AG09319 (cell line): ENCODE measurements at places on chromosomes 4 and X.

GRCh38 chr4:58175024-58175423 is 1064.8 kb upstream of the IGFBP7 start:
- no peak for DNase-seq

GRCh38 chr4:85747882-85748491 is 273.0 kb downstream of the ARHGAP24 start:
- peak; percentile 57 for DNase-seq

- no peak for DNase-seq
Observed at GRCh38 chrX:18598413-18598812, 73.5 kb downstream of the RS1 start.

GRCh38 chrX:137431693-137432488 is 134.0 kb upstream of the ZIC3 start:
- no peak for DNase-seq

- DNase-seq: no peak
Observed at GRCh38 chr4:186190581-186191199, 677 bp upstream of the CYP4V2 start.

DNA sequence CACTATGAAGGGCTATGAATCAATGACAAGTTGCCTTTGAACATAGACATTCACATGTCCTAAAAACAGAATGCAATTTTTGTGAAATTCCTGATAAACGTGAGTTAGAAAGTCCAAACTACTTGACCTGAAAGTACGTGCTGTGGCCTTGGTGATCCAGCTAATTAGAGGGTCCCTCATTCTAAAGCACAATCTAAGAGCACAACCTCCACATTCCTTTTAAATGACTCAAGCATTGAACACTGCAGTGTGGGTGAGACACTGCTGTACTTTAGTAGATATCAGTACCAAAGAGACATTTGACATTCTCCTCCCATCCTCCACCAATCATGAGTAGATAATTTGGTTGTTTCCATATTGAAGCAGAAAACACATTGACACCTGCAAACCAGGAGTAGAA is 73.5 kb downstream of the FAM47B start:
- DNase-seq: no peak

DNA sequence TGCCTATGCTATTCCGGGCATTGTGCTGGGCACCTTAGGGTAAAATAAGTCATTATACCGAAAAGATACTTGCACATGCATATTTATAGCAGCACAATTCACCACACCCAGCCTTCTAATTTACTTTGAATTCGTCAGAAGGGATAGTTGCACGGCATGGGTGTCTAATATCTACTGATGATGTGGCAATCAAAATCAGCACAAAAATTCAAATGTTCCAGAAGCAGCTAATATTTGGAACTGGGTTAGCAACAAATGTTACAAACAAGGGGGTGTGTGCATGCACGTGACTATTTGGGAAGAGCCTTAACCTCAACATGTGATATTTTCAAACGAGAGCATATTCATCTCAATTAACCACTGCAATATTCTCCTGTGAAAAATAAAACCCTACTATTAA is 79.7 kb upstream of the PRSS48 start:
- DNase-seq: peak; percentile 69

- DNase-seq: no peak
Observed at GRCh38 chr4:162241857-162242256, 78.1 kb upstream of the FSTL5 start.

DNA sequence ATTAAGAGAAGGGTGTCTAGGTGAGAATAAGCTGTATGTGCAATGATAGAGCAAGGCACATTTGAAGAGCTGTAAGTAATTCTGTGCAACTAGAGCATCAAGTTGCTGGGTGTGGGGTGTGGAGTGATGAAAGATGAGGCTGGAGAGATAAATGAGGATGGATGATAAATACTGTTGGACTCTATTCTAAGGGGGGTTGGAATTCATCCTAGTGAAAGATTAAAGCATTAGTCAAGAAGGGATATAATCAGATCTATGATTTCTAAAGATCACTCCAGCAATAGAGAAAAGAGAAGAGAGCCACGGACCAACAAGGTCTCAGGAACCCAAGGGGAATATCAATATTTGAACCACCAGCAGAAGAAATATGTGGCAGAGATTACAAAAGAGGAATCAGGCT is 415.0 kb upstream of the RPS6KA3 start:
- no peak for DNase-seq

DNA sequence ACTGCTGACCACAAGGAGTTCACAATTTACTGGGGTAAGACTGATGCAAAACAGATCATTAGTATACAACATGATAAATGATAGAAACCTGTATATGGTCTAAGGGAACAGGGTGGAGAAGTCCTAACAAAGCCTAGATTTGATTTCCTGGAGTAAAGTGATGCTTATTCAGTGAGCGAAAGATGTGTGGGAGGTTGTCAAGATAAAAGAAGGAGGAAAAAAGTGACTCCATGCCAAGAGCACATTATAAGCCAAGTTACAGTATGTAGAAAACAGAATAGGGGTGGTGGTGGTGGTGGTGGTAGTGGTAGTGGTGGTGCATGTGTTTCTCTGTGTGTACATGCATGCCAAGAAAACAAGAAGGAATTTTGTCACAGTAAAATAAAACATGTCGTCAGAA is 325.2 kb downstream of the MAPK10 start:
- DNase-seq: no peak

DNA sequence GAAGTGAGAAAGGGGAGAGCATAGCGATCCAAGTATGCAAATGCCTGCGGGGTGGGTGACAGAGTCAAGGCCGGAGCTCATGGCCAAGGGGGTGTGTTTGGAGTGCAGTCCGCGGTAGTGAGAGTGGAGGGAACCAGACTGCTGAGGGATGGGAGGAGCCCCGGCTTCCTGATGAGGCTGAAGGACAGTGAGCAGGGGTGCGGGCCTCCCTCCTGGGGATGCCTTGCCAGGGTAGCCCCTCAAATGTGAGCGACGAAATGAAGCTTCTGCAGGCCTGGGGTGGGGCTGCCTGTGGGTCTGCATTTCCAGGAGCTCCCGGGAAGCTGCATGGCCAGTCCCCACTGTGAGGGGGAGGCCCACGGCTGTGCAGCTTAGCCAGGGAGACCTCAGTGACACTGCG is 45.0 kb downstream of the PSAPL1 start:
- no peak for DNase-seq

DNA sequence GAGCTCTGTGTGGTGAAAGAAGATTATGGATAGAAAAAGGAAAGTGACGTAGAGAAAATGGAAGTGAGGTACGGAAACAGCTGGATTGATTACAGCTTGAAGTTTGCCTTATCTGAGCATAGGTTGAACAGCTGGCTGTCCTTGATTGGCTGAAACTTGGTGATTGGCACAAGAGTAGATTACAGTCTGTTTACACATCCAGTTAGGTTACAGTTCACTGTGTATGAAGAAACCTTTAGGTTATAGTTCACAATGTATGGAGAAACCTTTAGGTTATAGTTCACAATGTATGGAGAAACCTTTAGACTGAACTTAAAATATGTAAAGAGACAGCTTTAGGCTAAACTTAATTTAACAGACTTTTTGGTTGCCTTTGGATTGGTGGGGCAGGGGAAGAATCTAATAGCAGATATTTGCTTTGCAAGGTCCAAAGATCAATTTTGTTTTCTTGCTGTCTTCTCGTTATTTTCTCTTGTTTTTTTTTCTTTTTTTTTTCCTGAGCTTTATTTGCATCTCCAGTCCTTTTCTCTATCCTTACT is 15.6 kb upstream of the ART3 start:
- DNase-seq: no peak

- no peak for DNase-seq
Observed at GRCh38 chrX:151239751-151240150, 63.4 kb downstream of the GPR50 start.

DNA sequence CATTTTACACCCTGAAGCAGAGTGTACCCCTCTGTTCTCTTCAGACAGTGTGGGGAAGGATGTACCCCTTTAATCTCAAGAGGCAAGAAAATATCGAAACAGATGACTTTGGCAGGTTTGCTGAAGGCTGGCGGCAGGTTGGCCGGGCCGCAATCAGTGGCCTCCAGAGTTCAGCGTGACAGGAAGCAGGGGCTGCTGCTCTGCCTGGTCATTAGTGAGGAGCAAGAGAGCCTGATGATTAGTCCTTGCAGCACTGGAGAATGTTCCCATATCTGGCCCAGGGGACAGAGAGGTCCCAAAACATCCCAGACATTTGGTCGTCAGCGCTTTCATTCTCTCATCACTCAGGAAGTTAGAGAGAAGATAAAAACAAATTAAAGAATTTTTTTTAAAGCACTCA is 352.8 kb downstream of the SPRY1 start:
- no peak for DNase-seq

GRCh38 chr4:163590103-163590502 is 95.6 kb downstream of the TMA16 start:
- no peak for DNase-seq

DNA sequence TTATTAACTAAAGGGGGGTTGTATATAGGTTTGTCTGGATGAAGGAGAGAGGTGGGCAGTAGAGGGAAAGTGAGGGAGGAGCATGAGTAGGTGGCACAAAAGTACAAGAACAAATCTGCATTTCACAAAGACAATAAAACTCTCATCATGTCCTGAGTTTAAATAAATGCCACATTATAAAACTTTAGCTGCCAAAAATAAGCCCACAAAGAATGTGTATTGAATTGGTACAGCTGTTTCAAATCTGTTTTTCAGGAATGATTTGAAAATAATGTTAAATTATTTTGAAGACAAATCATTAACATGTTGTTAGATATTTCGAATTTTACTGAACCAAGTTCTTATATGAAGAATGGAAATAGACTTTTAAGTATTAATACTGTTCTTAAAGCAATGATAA is 5.8 kb downstream of the CNKSR2 start:
- DNase-seq: no peak

DNA sequence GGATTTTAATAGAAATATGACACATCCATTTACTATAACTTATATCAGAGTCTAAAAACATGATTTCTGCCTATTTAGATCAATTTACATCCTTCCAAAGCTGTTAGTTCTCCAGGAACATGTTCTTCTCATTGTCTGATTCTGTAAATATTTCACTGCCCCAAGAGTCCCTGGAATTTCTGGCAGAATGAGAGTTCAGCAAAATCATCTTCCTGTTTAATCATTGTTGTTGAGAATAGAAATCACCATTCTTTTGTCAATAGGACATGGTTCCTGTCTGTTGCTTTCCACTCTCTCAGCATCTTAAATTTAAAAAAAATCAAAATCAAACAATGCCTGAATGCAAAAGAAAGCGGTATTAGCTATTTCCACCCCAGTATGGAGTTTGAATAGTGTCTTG is 172.8 kb upstream of the FRMPD4 start:
- no peak for DNase-seq

- DNase-seq: no peak
Observed at GRCh38 chrX:48972220-48973164, 848 bp upstream of the KCND1 start.

GRCh38 chr4:183987987-183988392 is 82.9 kb downstream of the STOX2 start:
- no peak for DNase-seq

GRCh38 chrX:30831082-30831481 is 58.0 kb downstream of the TAB3 start:
- no peak for DNase-seq

- peak; percentile 51 for DNase-seq
Observed at GRCh38 chr4:185839194-185839712, 27.3 kb upstream of the SORBS2 start.

GRCh38 chrX:56947699-56948098 is 47.6 kb downstream of the SPIN3 start:
- DNase-seq: no peak

DNA sequence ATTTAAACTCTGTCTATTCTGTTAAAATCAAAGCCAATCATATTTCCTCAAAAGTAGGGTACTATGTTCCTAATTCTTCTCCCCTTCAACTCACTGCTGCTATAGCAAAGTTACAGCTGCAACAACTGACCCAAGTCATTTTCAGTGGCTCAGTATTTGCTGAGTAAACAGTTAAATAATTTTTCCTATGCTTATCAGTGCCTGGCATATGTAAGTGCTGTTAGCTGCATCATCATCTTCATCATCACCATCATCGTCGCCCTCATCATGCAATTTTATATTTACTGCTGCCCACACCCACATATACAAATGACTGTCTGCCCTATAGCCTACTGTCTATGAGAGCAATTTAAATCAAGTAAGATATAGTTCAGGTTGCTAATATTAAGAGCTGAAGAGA is 21.9 kb downstream of the COQ2 start:
- no peak for DNase-seq

- DNase-seq: no peak
Observed at GRCh38 chr4:145231906-145232700, 51.7 kb upstream of the OTUD4 start.

DNA sequence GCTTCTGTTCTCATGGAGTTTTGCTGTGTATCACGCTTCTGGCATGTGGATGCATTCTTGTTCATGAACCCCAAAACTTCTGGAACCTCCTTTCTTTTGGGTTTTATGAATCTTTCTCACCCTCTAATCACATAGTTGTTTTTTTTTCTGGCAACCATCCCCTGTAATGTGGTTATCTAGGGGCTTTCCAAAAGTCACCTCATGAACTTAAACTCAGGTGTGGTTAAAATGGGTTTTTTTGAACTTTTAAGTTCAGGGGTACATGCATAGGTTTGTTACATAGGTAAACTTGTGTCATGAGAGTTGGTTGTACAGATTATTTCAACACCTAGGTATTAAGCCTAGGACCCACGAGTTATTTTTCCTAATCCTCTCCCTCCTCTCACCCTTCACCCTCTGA is 1099.4 kb upstream of the SLIT2 start:
- no peak for DNase-seq

GRCh38 chr4:113958766-113959538 is 20.5 kb downstream of the ARSJ start:
- DNase-seq: peak; percentile 48

DNA sequence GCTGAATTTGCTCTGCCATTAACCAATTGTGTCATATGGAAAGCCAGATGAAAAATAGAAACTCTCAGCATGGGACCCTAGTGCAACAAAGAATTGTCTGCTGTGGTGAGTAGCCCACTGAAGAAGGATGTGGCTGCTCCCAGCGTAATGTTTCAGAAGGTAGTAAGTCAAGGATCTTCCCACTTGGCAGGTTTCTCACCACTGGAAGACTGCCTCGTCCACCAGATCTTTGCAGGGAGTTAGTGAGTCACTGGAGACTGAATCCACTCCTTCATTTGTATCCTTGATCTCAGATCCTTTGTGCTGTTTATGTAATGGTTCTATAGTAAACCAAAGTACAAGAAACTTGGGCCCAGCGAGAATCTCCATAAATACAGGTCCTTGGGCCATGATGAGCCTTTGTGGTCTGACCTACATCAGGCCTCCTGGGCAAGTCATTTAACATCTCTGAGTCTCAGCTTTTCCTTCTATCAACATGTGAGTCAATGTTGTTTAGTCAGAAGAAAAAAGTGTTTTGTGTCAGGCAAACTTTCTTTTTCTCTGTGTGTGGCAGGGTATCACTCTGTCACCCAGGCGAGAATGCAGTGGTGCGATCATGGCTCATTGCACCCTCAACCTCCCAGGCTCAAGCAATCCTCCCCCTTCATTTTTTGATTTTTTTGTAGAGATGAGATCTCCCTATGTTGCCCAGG is 78.0 kb upstream of the CCDC160 start:
- no peak for DNase-seq

- DNase-seq: no peak
Observed at GRCh38 chr4:1300466-1301455, 11.1 kb downstream of the MAEA start.
